ENCODE measurements at places on chromosomes 7 and 10.

DNA sequence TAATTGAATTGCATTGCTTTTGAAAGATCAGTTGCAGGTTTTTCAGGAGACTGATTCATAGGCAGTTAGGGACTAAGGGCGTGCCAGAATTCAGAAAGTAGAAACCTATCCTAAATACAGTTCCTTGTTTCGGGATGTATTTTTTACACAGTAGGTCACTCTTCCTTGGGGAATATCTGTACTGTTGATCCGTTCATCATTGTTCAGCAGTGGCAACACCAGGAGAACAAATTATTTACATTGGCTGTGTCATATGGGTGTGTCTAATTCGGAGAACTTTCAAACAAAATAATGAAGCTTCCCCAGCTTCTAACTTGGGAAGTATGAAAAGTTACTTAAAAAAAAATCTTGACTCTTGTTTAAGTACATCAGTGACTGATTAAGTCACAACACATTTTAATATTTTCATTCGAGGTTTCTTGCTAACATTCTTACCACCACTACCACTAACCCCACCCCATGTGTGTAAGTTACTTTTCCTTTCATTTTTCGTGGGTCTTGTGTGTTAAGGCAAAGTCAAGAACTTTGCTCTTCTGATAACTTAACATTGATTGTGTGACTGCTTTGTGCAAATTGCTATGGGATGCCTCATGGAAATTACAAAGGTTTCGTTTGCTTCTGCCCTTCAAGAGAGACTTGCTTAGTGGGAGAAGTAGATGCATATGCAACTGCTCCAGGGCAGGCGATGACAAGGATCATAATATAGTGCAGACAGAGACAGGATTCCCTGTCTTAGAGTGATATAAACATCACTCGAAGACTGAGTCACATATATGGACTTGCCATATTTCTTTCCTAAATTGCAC lies 43.8 kb upstream of the RPA3 start:
- peak; percentile 58 for DNase-seq

DNA sequence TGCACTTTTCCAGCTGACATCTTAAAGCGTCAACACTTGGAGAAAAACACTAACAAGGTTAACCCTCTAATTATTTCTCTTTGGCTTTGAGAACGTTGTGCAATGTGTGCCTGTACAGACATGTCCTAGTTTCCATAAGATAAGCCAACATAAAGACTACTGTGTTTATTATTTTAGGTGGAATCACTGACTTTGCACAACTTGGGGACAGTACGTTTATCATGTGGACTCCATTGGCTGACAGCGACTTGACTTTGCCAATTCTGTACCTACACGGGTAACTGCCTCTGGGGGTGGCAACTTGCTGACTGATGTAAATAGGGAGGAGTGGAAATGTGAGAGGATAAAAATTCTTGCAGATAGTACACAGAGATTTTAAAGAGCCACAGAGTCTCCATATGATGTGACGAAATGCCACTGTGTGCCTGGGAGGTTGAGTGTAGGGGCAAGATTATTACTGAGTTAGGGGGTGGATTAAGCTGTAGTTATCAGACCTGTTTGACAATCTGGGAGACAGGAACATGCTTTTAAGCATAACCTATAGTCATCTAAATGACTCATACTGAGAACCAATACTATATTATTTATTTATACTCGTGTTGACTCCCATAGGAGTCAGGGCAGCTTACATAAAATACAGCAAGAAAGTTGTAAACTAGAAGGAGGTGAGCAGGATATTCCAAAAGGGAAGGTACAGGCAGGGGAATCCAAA lies 21.0 kb downstream of the SLC13A4 start:
- peak; percentile 26 for DNase-seq

GRCh38 chr7:9250876-9251275 lies 817.5 kb downstream of the NXPH1 start:
- no peak for DNase-seq

DNA sequence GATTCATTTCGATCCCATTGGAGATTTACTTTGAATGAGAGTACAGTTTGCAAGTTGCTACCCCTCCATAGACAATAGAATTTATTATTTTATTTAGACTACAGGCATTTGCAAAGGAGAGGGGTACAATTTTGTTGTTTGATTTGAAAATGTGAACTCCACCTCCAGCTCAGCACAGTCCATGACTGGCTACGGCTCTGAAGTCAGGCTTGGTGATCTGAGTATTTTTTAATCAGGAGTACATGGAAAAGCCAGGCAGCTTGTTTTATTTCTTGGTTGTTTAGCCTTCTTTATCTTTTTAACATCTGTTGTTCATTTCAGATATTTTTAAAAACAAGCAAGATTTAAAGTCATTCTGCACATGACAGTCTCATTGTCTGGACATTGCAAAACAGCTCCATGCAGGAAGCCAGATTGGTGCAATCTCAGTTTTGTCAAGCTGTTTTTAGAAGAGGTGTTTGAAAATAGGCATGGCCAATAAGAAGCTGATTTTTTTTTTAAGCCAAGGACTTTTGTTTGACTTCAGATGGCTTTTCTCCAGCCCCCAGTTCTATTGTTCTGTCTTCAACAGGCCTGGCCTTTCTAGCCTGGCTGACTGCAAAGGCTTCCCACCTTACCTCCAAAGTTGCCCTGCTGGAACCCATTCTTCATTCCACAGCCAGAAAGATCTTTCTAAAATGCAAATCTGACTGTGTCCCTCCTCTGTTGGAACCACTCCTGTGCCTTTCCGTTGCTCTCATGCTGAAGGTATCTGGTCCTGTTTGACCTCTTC lies 12.2 kb downstream of the PLXDC2 start:
- DNase-seq: peak; percentile 66

DNA sequence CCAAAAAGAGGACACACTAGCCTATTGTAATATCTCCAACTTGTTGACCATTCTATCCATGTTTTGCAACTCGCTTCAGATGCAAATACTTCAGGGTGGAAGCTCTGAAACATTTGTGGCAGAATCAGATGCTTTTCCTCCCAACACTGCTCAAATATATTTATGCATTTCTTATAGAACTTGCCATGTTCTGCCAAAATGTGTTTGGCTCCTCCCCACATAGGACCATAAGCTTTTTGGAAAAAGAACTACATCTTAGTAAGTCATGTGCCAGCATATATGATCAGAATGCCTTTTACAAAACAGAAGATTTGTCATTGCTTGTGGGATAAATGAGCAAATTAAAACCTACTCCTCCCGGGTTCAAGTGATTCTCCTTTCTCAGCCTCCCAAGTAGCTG lies 484.5 kb downstream of the TNS3 start:
- no peak for DNase-seq

DNA sequence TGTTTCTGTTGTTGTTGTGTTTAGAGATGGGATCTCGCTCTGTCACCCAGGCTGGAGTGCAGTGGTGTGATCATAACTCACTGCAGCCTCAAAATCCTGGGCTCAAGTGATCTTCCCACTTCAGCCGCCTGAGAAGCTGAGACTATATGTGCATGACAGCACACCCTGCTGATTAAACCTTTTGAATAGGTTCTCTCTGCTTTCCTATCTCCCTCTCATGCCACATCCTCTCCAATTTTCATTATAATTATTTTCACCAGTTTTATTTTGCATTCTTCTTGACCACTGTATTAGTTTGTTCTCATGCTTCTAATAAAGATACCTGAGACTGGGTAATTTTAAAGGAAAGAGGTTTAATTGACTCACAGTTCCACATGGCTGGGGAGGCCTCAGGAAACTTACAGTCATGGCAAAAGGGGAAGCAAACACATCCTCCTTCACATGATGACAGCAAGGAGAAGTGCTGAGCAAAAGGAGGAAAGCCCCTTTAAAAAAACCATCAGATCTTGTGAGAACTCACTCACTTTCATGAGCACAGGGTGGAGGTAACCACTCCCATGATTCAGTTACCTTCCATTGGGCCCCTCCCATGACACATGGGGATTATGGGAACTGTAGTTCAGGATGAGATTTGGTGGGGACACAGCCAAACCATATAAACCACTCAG lies 12.9 kb downstream of the AGK start:
- DNase-seq: no peak

DNA sequence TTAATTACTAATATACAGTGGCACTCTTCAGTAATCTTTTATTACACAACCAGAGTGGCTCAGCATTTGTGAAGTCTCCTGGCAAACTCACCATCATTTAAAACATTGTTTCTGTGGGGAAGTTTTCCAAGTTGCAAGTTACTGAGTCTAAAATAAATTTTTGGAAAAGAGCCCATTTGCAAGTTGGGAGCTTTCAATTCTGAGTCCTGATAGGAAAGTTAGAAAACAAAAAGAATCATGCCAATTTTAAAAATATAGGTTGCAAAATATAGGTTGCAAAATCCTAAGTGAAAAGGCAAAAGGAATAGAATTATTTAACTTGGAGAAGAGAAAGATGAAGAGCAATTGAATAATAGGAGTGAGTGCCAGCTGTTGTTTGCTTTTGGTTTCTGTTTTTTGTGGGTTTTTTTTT lies 378.8 kb upstream of the C7orf33 start:
- DNase-seq: peak; percentile 80

- no peak for DNase-seq
These were observed 217.4 kb downstream of the ZMYND11 start for GRCh38 chr10:352476-353235.

DNA sequence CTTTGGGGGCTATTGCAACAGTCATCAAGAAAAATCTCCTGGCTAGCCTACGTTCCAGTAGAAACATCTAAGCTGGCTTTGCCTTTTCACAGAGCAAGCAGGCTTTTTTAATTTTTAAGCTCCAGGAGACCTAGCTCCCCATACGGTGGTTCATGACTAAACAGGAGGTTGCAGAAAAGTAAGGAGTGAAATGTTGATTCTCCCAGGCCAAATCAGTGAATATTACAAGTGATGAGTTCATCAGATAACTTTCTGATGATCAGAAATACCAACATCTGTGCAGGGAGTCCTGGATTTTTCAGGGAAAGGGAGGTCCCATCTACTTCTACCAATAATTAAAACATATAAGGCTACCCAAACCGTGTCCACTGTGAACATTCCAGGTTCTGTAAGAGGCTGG lies 477.3 kb upstream of the CELF2 start:
- no peak for DNase-seq

- no peak for DNase-seq
These were observed 170.7 kb upstream of the DKK1 start for GRCh38 chr10:52143338-52143737.

GRCh38 chr10:78890506-78890905 lies 178.3 kb upstream of the ZMIZ1 start:
- DNase-seq: no peak

GRCh38 chr7:84317536-84317935 lies 122.9 kb upstream of the SEMA3A start:
- DNase-seq: no peak

DNA sequence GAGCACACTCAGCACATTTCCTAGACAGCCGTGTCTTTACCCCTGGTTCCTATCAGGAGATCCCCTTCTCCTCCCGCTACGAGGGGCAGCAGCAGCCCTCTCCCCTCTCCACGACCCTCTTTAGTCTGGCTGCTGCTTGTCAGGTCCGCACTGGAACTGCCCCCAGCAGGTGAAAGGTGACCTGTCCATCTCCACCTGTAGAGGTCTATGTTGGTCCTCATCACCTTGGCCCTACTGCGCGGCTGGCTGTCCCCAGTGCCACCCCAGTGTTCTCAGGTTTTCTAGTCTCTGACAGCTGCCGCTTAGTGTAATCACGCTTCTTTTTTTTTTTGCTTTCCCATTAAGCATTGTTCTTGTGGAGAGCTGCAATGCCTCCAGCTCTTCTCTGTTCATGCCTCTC lies 545.7 kb downstream of the SDK1 start:
- DNase-seq: no peak

GRCh38 chr10:79148452-79149344 lies 79.9 kb downstream of the ZMIZ1 start:
- peak; percentile 70 for DNase-seq

- no peak for DNase-seq
These were observed 67.7 kb downstream of the HIBADH start for GRCh38 chr7:27595009-27595408.

DNA sequence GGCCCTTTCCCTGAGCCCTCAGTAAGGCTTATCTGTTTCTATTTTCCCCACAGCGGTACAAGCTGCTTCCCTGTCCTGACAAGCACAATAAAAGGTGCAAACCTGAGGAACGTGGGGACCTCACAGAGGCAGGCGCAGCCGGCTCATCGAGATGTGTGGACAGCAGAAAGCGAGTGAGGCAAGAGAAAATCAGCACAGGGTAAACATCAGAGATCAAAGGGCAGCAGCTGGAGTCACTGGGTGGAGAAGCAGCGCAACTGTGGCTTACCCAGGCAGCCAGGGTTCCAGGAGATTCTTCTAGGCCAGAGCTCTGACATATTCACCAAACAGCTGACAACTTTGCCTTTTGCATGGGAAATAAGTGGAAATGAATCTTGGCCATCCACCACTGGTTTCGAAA lies 212.6 kb downstream of the WDR11 start:
- no peak for DNase-seq

GRCh38 chr7:148687555-148687954 lies 11.1 kb upstream of the CUL1 start:
- DNase-seq: no peak

- peak; percentile 38 for DNase-seq
These were observed 43.8 kb downstream of the PTPN12 start for GRCh38 chr7:77580762-77581350.

GRCh38 chr10:100655326-100655759 lies 90.0 kb upstream of the PAX2 start:
- DNase-seq: no peak

GRCh38 chr10:79166312-79166721 lies 97.6 kb downstream of the ZMIZ1 start:
- no peak for DNase-seq

- DNase-seq: peak; percentile 66
These were observed 21.8 kb upstream of the KIF5B start for GRCh38 chr10:32077896-32078485.

GRCh38 chr7:107874605-107875446 lies 16.2 kb upstream of the DLD start:
- peak; percentile 80 for DNase-seq

DNA sequence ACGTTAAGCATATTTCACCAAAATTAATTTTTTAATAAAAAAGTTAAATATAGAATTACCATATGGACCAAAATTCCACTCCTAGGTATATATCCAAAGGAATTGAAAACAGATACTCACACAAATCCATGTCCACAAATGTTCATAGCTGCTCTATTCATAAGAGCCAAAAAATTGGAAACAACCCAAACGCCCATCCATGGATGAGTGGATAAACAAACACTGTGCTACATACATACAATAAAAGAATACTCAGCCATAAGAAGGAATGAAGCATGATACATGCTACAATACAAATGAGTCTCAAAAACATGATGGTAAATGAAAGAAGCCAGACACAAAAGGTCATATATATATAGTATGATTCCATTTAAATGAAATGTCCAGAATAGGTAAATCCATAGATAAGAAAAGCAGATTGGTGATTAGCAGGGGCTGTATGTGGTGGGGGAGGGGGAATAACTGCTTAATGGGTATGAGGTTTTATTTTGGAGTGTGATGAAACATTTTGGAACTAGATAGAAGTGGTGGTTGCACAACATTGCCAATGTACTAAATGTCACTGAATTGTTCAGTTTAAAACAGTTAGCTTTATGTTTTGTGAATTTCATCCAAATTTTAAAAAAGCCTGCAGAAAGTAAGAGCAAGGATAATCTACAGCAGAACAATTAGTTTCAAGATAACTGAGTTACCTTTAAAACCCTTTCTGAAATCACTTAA lies 101.2 kb upstream of the EFCAB10 start:
- DNase-seq: peak; percentile 34

Measured in cardiac fibroblast (primary cell).